Kidney capillary endothelial cell (primary cell): ENCODE measurements at places on chromosomes 2 and 18.
A peak's percentile ranks its signal among the peaks of the same experiment; 100 is the strongest.

- no peak for DNase-seq
Observed at GRCh38 chr2:152823905-152824304, 105.5 kb downstream of the ARL6IP6 start.

DNA sequence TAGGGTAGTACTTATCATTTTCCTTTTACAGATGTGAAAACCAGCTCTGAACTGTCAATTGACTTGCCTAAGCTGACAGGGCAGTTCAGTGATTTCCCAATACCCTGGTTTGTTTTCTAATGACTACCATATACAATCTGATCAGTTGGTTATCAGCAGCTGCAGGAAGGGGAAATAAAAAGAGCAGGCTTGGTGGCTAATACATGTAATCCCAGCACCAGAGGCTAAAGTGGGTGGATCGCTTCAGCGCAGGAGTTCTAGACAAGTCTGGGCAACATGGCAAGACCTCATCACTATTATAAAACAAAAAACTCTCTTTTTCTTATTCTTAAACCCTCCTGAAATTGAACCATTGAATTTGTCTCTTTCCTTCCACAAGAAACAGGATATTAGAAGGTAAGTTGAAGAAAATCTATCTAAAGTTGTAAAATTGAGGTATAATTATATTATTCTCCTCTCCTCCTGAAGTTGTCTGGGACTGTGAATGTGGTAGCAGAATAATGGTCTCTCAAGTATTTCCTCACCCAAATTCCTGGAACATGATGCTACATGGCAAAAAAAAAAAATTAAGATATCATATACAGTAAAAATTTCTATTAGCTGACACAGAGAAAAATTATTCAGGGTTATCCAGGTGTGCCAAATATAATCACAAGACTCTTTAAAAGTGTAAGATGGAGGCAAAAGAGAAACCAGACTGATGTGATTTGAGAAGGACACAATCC is 1441.6 kb downstream of the SUCLG1 start:
- DNase-seq, result no peak

- DNase-seq, result no peak
Observed at GRCh38 chr18:57931038-57931437, 113.0 kb upstream of the NEDD4L start.

- DNase-seq, result no peak
Observed at GRCh38 chr2:30722936-30723725, 84.1 kb downstream of the CAPN13 start.

DNA sequence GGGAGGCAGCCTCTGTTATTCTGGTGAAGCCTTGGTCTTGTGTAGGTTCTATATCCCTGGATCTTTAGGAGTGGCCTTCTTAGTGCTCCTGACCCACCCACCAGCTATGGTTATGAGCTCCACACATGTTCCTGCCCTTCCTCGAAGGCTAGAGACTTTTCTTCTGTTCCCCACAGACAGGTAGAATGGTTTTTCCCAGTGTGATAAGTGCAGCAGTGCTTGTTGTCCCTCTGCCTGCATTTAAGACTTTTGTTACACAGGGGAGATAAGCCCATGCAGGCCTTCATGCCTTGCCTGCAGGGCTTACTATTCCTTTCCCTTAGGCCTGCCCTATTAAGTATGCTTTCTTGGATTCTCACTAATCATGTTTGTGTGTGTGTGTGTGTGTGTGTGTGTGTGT is 48.4 kb upstream of the DSC1 start:
- DNase-seq, result no peak

- DNase-seq, result no peak
Observed at GRCh38 chr2:111189106-111189505, 68.4 kb downstream of the BCL2L11 start.

DNA sequence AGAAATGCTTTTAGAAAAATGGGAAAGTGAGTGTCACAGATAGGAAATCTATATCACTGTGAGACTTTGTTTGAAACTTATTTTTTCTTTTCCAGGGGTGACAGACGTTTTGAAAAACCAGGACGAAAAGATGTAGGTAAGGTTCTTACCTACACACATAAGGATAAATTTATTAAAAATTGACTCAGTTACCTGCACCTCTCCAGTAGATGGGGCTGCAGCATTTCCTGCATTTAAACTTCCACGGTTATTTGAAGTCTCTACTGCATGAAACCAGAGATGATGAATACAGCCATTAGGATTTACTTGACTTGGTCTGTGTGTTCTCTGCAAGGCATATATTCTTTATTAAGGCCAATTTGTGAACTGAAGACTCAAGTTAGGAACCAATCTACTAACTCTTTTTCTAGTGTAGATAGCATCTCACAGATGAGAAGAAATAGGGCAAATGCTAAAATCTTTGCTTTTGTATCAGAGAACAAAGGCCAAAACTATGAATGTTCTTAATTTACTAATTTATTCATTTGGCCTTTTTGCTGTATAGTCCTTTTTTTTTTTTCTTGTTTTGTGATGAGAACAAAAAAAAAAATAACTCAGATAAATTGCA is 15.0 kb downstream of the KCNJ13 start:
- DNase-seq, result peak; percentile 14

DNA sequence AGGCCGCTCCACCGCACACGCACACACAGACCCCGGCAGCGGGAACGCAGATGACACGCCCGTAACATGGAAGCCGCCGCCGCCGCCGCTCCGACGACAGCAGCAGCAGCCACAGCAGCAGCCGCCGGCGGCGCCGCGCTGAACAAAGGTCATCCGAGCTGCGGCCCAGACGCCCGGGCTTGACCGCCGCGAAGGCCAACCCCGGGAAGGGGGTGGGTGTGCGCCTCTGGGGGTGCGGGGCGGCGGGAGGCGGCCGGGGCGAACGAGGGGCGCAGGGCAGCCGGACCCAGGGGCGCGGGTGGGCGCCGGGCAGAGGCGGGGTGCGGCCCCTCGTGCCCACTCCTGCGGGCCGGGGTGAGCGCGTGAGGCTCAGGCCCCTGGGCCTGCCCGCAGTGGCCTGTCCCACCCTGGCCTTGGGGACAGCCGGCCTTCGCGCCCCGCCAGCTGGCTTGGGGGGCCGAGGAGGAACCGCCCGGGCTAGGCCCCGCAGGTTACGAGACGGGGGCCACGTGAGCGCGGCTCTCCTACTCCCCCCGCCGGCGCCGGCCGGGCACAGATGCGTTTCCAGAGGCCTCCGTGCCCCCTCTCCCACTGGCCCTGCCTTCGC is 1.0 kb upstream of the ZNF532 start:
- no peak for DNase-seq

GRCh38 chr2:85635011-85635410 is 19.0 kb downstream of the USP39 start:
- no peak for DNase-seq

DNA sequence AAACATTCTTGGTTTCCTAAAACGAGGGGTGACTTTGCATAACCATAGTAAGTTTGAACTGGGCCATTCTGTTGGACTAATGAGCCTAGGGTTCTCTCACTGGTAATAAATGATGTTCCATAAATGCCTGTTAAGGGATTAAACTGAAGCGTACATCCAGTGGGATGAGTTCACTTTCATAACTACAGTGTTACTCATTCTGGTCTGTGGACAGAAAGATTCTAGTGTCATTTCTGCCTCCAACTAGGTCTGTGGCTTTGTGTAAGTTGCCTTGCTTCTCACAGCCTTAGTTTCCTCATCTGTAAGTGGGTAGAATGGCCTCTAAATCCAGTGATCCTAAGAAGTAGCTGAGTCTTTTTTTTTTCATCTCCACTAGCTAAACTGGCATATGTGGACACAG is 1860.6 kb upstream of the PIK3C3 start:
- no peak for DNase-seq

- peak; percentile 20 for DNase-seq
Observed at GRCh38 chr18:36441426-36442240, 144.1 kb downstream of the FHOD3 start.

GRCh38 chr18:77127769-77128671 is 4.6 kb downstream of the MBP start:
- no peak for DNase-seq

DNA sequence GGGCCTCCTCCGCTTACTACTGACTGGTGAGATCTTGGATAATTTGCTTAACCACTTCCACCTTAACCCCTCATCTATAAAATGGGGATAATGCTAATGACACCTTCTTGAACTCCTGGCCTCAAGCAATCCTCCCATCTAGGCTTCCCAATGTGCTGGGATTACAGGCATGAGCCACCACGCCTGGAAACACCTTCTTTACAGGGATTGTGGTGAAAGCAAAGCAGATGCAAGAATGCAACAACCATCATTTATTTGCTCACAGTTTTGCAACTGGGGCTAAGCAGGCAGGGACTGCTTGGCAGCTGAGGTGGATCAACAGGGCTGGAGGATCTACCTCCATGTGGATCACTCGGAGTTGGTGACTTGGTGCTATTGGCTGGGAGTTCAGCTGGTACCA is 76.2 kb upstream of the ZNF532 start:
- DNase-seq, result no peak

DNA sequence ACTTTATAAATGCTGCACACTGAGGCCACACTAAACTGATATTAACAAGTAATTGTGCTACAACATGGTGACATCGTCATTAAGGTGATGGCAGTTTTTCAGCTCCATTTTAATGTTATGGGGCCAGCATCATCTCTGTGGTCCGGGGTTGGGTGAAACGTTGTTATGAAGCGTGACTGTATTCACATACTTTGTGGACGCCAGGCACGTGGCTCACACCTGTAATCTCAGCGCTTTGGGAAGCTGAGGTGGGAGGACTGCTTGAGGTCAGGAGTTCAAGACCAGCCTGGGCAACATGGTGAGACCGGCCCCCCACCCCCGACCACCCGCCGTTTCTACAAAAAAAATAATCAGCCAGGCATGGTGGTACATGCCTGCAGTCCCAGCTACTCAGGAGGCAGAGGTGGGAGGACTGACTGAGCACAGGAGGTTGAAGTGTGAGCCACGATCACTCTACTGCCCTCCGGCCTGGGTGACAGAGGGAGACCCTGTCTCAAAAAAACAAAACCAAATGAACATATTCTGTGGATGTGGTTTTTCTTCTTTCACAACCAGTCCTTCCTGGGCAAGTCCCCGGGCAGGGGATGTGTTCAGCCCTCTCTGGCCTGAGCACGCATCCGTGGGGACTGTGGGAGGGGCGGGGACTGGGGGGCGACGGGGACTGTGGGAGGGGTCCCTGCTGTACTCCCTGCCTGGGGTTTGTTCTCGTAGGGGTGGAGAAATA is 12.9 kb upstream of the GAL3ST2 start:
- no peak for DNase-seq

DNA sequence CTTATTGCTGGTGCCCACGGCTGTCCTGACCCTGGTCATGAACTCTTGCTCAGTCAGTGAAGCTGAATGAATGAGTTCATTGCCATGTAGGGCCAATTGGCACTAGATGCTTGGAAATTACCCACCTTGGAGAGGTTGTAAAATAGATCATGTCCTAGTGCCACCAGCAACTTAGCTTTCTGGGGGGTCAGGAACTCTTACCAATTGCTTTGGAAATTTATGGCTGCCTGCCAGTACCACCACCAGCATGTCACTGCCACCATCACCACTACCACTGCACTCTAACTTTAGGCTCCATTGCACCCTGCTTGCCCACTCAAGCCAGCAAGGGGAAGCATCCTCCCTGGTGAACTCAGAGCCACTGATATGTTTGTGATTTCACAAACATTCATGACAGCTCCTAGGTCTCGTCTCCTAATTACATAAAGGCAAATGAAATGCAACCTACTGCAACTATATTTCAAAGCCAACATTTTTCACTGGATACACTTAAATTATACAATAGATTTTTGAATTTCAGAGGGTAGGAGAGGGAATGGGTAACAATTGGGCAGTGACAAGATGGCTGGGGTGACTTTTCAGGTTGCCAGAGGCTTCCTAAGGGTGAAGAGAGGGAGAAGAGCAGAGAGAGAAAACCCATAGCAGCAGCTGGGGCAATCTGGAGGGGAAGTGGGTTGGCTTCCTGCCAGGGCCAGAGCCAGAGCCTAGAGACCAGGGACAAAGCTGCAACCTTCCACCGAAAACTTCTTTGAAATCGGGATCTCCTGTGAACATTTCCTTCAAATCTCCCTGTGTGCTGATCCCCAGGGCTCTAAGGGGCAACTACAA is 3.5 kb upstream of the EMILIN1 start:
- no peak for DNase-seq

DNA sequence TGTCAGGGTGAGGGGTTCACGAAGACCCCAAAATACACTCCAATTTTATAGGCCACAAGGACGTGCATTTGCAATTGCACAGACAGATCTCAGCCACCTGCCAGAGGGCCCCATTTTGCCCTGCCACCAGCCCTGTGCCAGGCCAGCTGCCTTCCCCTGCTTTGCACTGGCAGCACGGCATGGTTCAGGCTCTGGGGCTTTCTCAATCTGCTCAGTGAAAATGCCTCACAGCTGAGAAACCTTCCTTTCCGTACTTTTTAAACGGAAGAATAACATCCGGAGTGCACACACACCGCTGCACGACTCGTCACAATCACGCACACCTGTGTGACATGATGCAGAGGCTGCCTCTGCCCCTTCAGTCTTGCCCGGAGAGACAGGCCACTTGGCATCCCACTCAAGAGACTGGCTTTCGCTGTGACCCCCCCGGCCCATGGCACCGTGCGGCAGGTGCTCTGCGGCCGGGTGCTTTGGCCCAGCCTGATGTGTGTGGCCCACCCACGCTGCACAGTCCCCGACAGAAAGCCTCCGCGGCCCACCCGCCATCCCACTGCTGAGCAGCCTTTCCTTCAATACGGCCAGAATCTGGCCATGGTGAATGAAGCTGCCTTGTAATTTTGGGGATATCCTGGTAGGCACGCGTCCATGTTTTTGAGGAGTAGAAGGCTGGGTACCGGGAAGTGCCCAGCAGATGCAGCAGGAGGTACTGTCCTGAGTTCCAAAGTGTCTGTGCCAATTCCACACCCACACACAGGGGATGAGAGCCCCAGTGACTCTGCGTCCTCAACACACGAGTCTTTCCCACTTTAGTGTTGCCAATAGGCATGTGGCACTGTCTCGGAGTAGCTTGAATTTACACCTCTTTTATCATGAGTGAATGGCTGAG is 88.8 kb downstream of the USP40 start:
- DNase-seq, result no peak

- no peak for DNase-seq
Observed at GRCh38 chr2:206420721-206421120, 22.6 kb upstream of the ADAM23 start.

- DNase-seq, result peak; percentile 58
Observed at GRCh38 chr18:5431836-5432575, 111.8 kb downstream of the EPB41L3 start.

DNA sequence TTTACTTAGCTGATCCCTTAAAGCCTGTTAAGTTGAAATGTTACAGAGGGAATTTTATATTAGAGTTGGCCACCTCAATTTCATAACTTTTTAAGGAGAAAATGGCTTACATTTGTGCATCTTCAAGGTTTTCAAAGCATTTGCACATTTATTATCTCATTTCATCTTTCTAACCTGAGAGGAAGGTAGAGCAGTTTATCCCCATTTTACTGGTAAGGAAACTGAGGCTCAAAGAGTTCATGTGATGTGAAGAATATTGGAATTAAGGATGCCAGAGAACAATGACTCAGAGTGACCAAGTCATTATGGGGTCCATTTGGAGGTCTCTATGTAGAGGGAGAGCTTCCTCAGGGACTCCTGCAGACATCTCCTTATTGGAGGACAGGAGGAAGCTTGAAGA is 35.0 kb downstream of the PRKRA start:
- DNase-seq, result no peak
